Eye (tissue), 1 donor: ENCODE measurements at places on chromosomes 11 and 22.

DNA sequence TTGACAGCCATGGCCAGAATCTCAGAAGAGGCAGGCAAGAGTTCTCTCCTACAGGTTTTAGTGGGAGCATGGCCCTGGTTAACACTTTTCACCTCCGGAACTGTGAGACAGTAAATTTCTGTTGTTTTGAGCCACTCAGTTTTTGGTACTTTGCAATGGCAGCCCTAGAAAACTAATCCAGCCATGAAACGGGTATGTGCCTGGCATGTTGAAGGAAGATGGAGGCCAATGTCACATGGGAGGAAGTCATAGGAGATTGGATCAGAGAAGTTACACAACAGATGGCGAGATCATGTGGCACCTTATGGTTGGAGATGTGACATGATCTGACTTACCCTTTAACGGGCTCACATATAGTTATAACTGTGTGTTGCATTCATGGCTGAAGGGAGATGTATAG, 63.2 kb upstream of the EED start:
- no peak for DNase-seq

GRCh38 chr11:70547821-70548670, 149.7 kb downstream of the CTTN start:
- no peak for DNase-seq

GRCh38 chr11:10786451-10786850, 22.3 kb downstream of the EIF4G2 start:
- DNase-seq, result no peak

GRCh38 chr11:36684840-36685801, 87.1 kb upstream of the RAG2 start:
- no peak for DNase-seq

DNA sequence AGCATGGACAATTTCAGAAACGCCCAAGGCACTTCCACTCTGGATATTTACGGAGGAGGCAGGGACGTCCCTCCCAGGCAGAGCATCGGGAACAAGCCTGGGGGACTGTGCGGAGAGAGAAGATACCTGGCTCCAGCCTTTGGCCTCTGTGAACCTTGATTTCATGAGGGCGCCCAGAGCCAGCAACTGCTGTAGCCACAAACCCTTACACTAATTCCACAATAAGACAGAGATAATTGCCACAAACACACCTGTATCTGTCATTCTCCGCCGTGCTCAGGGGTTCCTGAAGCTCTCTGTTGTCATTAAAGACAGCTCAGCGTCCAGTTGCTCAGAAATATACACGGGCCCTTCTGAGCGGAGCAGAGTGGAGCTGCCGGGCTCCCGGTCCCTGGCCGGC, 1292.1 kb downstream of the TBC1D22A start:
- no peak for DNase-seq

- no peak for DNase-seq
Measured at GRCh38 chr11:2207212-2207611, 35.6 kb upstream of the TH start.

DNA sequence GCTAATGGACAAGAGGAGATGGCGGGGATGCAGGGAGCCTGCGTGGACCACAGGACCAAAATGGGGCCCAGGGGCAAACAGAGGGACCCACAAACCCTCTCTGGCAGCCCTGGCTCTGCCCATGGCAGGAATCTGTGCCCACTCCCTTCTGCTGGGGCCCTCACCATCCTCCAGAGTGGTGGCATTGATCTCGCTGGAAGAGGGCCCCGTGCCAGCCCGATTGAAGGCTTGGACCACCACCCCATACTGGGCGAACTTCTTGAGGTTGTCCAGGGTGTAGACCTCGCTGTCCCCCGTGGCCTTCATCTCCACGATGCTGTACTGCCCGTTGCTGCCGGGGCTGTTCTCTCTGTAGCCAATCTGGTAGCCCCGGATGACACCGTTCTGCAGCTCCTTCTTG, 137.1 kb downstream of the CEP164 start:
- DNase-seq, result no peak

- DNase-seq, result no peak
Measured at GRCh38 chr11:126594921-126595367, 239.5 kb downstream of the ST3GAL4 start.

GRCh38 chr22:41290262-41291221, 4.6 kb upstream of the RANGAP1 start:
- peak; percentile 45 for DNase-seq

GRCh38 chr22:49444781-49445180, 382.9 kb downstream of the BRD1 start:
- DNase-seq, result no peak

GRCh38 chr11:62179995-62180394, 10.0 kb upstream of the SCGB1D1 start:
- DNase-seq, result no peak
